ENCODE measurements at places on chromosomes 4 and X.

GRCh38 chr4:113404167-113404571 lies 354.7 kb downstream of the ANK2 start:
- no peaks in the 10 kb centered on the region for H3K36me3 ChIP-seq
- no peak for DNase-seq
- no peaks in the 10 kb centered on the region for H3K4me1 ChIP-seq
- H3K4me3 ChIP-seq, result no peak overlapping the region
- no peak overlapping the region for H3K27ac ChIP-seq

DNA sequence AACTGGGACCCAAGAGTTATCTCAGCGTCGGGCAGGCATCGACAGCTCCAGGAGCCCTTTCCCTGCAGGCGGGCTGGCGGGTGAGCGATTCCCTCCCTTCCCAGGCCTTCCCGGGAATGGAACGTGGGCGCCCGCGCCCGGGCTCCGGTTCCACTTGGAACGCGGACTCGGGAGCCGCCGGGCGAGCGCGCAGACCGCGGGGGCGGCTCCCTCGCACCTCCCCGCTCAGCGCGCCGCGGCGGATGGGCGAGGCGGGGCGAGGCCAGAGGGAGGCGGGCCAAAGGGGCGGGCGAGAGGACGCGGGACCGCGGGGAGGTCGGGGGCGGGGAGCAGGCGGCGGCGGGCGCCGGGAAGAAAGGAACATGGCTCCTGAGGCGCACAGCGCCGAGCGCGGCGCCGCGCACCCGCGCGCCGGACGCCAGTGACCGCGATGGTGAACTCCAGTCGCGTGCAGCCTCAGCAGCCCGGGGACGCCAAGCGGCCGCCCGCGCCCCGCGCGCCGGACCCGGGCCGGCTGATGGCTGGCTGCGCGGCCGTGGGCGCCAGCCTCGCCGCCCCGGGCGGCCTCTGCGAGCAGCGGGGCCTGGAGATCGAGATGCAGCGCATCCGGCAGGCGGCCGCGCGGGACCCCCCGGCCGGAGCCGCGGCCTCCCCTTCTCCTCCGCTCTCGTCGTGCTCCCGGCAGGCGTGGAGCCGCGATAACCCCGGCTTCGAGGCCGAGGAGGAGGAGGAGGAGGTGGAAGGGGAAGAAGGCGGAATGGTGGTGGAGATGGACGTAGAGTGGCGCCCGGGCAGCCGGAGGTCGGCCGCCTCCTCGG lies at the start of gene PKD2:
PKD2 (plus strand) TSS at position 332 of the 818 bp plus-strand sequence; CDS start at position 431, 99 bp downstream.
- DNase-seq, result peak; percentile 78
- no peaks in the 10 kb centered on the region for H3K36me3 ChIP-seq
- no peaks in the 10 kb centered on the region for H3K27me3 ChIP-seq
- H3K4me3 ChIP-seq, result peak within 1 kb of the TSS; percentile 77
- peaks cover 1% of the 10 kb centered on the region for H3K4me1 ChIP-seq
- peak within 1 kb of the TSS; percentile 29 for H3K27ac ChIP-seq

DNA sequence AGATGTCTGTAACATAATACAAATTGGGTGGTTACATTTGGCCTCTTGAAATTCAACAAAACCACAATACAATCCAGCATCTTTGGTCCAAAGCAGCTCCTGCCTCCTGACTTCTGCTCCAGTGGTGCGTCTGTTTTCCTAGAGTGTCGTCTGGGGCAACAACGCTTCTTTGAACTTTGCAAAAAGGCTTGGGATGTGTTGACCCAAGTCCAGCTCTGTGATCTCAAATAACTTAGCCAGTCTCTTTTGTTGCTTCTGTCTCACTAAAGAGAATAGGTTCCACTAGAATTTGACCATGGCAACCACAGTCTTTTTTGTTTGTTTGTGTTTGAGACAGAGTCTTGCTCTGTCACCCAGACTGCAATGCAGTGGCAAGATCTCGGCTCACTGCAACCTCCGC lies 324.0 kb downstream of the DHRSX start:
- H3K27ac ChIP-seq, result no peak overlapping the region
- no peaks in the 10 kb centered on the region for H3K27me3 ChIP-seq
- no peak overlapping the region for H3K4me3 ChIP-seq
- DNase-seq, result no peak
- peaks cover 14% of the 10 kb centered on the region for H3K4me1 ChIP-seq

- no peak for DNase-seq
- H3K27ac ChIP-seq, result no peak overlapping the region
- no peak overlapping the region for H3K4me3 ChIP-seq
- H3K4me1 ChIP-seq, result no peaks in the 10 kb centered on the region
- no peaks in the 10 kb centered on the region for H3K36me3 ChIP-seq
- H3K27me3 ChIP-seq, result no peaks in the 10 kb centered on the region
These were observed 18.3 kb upstream of the PPID start for GRCh38 chr4:158741326-158742021.

DNA sequence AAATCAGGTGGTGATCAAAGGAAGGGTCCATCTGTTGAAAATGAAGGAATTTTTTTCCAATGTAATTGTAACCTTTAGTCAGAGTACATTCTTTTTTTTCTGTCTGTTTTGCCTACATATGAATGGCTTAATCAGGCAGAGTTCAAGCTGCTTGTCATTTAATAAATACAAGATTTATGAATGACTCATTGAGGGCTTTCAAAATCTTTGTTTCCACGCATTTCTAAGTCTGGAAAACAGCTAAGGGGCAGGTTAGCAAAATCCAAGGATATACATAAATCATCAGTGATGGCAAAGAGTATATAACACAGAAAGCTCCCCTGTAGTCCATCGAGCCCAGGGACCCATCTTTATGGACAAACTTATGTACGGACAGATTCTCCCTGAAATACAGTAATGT lies 1.8 kb downstream of the CA5B start:
- H3K27ac ChIP-seq, result no peak overlapping the region
- H3K36me3 ChIP-seq, result peaks cover 4% of the 10 kb centered on the region
- H3K27me3 ChIP-seq, result no peaks in the 10 kb centered on the region
- no peak for DNase-seq
- no peak overlapping the region for H3K4me3 ChIP-seq

GRCh38 chrX:9609987-9610386 lies 145.1 kb downstream of the TBL1X start:
- H3K4me1 ChIP-seq, result peaks cover 14% of the 10 kb centered on the region
- no peak overlapping the region for H3K4me3 ChIP-seq
- no peak overlapping the region for H3K27ac ChIP-seq
- no peaks in the 10 kb centered on the region for H3K36me3 ChIP-seq
- H3K27me3 ChIP-seq, result no peaks in the 10 kb centered on the region

GRCh38 chr4:96839441-96839840 lies 999.5 kb downstream of the PDHA2 start:
- DNase-seq, result no peak
- no peaks in the 10 kb centered on the region for H3K36me3 ChIP-seq
- no peak overlapping the region for H3K4me3 ChIP-seq
- H3K27ac ChIP-seq, result no peak overlapping the region

DNA sequence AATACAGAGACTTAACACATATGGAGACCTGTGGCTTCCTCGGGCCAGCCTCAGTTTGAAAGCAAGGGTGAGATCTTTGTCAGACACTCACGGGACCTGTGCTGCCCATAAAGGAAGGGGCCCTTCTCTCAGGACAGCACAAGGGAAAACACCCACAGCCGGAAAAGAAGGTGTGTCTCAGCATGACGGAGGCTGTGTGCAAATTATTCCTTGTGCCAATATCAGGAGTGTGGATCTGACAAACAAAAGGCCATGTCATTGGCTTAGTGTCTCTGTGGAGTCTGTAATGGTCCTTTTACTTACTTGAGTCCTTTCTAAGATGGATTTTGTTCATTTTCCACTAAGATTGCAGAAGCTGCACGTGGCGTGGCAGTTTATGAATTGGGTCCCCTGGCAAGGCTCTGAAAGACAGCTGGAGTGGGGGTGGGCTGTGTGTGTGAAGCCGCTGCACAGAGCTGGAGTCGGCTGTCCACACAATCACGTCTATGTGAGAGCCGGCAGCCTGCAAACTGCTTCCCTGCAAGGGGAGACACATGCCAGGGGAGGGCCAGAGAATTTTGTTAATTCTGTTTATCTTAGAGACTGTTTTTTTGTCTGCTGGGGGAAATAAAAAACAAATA lies 1.9 kb downstream of the ENPP6 start:
- peaks cover 22% of the 10 kb centered on the region for H3K27me3 ChIP-seq
- no peak for DNase-seq
- no peaks in the 10 kb centered on the region for H3K4me1 ChIP-seq
- H3K36me3 ChIP-seq, result no peaks in the 10 kb centered on the region
- H3K4me3 ChIP-seq, result no peak overlapping the region

GRCh38 chrX:66200855-66201795 lies 37.1 kb downstream of the HEPH start:
- H3K36me3 ChIP-seq, result no peaks in the 10 kb centered on the region
- H3K27ac ChIP-seq, result no peak overlapping the region
- peaks cover 13% of the 10 kb centered on the region for H3K27me3 ChIP-seq
- peaks cover 3% of the 10 kb centered on the region for H3K4me1 ChIP-seq
- DNase-seq, result peak; percentile 7
- H3K4me3 ChIP-seq, result no peak overlapping the region

- H3K27ac ChIP-seq, result no peak overlapping the region
- no peak overlapping the region for H3K4me3 ChIP-seq
- peak; percentile 25 for DNase-seq
- H3K36me3 ChIP-seq, result no peaks in the 10 kb centered on the region
These were observed 31.0 kb downstream of the RAB40A start for GRCh38 chrX:103488332-103488731.

DNA sequence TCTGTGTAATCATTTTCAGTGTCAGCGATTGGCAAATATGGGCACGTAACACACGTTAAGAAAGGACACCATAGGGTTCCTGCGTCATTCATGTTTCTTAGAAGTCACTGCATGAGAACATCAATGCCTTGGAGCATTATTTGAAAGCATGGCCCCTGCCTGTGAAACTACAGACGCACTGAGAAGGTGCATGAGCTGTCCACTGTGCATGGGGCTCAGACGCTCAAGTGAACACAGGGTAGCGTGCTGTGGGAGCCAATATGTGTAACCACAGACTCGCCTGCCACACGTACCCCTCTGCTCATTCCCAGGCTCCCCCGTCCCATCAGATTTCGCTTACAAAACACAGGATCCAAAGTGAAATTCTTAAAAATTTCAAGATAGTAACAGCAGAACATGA lies 6.5 kb downstream of the PPP2R2C start:
- no peak overlapping the region for H3K27ac ChIP-seq
- H3K4me3 ChIP-seq, result no peak overlapping the region
- DNase-seq, result no peak
- no peaks in the 10 kb centered on the region for H3K36me3 ChIP-seq
- peaks cover 59% of the 10 kb centered on the region for H3K27me3 ChIP-seq

DNA sequence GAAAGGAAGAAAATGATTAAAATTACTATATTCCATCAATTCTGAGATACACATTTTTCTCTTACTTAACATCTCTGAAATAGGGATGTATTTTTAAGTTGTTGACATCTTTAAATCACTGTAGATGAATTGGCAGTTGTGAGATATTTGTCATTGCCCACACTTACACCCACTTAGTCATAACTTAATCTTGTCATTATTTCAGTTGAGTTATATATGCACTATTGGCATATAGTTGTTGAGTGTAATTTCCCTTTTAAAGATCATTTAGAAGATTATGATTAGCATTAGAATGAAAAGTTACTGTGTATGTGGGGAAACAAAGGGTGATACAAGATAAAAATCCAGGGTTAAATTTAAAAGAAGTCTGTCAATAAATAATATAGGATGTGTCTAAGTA lies 2.2 kb downstream of the AIMP1 start:
- peaks cover 6% of the 10 kb centered on the region for H3K36me3 ChIP-seq
- H3K27ac ChIP-seq, result no peak overlapping the region
- no peak for DNase-seq
- H3K4me1 ChIP-seq, result peaks cover 4% of the 10 kb centered on the region
- H3K27me3 ChIP-seq, result no peaks in the 10 kb centered on the region

GRCh38 chrX:40651620-40652223 lies 4.4 kb upstream of the CXorf38 start:
- no peaks in the 10 kb centered on the region for H3K36me3 ChIP-seq
- H3K27me3 ChIP-seq, result no peaks in the 10 kb centered on the region
- peak; percentile 58 for DNase-seq
- no peaks in the 10 kb centered on the region for H3K4me1 ChIP-seq
- no peak overlapping the region for H3K4me3 ChIP-seq
- H3K27ac ChIP-seq, result no peak overlapping the region

- no peaks in the 10 kb centered on the region for H3K36me3 ChIP-seq
- peak overlapping the region; percentile 19 for H3K4me3 ChIP-seq
- DNase-seq, result peak; percentile 68
- H3K4me1 ChIP-seq, result peaks cover 2% of the 10 kb centered on the region
These were observed 71.6 kb upstream of the NFKB1 start for GRCh38 chr4:102429553-102429952.

GRCh38 chr4:33111117-33111516 lies 2390.9 kb downstream of the PCDH7 start:
- H3K27me3 ChIP-seq, result no peaks in the 10 kb centered on the region
- H3K36me3 ChIP-seq, result no peaks in the 10 kb centered on the region
- no peak for DNase-seq
- H3K4me3 ChIP-seq, result no peak overlapping the region
- no peaks in the 10 kb centered on the region for H3K4me1 ChIP-seq

- H3K27me3 ChIP-seq, result no peaks in the 10 kb centered on the region
- no peak for DNase-seq
- H3K4me1 ChIP-seq, result no peaks in the 10 kb centered on the region
- no peaks in the 10 kb centered on the region for H3K36me3 ChIP-seq
- H3K27ac ChIP-seq, result no peak overlapping the region
These were observed 833.5 kb upstream of the ADGRL3 start for GRCh38 chr4:60366661-60367060.

DNA sequence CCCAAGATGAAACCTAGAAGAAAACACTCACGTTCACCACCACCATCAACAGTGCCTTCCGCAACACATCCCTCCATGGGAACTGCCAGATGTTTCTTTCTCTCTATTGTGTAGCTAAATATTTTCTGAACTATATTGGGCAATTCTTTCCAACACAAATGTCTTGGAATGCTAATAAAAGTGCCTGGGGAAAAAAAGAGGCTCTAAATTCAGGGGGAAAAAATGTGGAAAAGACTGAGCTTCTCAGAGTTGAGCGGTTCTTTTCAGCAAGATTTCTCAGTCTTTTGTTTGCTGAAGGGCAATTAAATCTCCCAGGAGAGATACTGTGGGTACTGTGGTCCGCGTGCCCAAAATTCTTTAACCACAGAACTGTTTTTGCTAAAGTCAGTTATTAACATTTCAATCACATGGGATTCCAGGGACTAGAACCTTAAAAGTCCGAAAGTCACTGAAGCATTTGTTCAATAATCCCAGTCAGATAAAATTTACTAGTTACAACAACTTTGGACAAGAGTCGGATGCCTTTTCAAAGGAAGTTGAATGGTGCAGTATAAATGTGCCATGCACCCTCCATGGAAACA lies 51.9 kb upstream of the DHRSX start:
- H3K4me3 ChIP-seq, result no peak overlapping the region
- peaks cover 53% of the 10 kb centered on the region for H3K27me3 ChIP-seq
- DNase-seq, result no peak
- H3K27ac ChIP-seq, result peak overlapping the region; percentile 72
- peaks cover 11% of the 10 kb centered on the region for H3K4me1 ChIP-seq

DNA sequence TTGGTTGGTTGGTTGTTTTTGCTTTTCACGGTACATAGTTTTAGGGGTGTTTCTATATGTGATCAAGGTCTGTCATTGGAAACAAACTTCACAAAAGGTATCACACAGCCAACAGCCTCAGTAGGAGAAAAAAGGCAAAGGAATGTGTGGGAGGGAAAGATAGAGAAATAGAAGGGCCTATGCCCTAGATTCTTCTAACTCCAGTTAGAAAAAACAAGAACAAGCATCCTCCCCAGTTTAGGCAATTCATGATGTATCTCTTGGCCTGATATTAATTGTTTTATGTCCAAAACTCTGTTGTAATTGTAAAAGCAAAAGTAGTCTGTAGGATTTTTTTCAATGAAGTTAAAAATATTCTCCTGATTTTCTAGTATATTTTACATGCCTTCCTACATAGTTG lies 192.4 kb upstream of the EDNRA start:
- no peak for DNase-seq
- no peak overlapping the region for H3K4me3 ChIP-seq
- no peaks in the 10 kb centered on the region for H3K27me3 ChIP-seq
- no peaks in the 10 kb centered on the region for H3K36me3 ChIP-seq
- peaks cover 9% of the 10 kb centered on the region for H3K4me1 ChIP-seq
